NCI-H2081 treated with DMSO at 0.1 percent for 48 hours (cell line): ENCODE measurements at places on chromosomes 1 and 21.

- no peak for DNase-seq
Measured at GRCh38 chr1:98659879-98660278, 1.6 kb upstream of the SNX7 start.

DNA sequence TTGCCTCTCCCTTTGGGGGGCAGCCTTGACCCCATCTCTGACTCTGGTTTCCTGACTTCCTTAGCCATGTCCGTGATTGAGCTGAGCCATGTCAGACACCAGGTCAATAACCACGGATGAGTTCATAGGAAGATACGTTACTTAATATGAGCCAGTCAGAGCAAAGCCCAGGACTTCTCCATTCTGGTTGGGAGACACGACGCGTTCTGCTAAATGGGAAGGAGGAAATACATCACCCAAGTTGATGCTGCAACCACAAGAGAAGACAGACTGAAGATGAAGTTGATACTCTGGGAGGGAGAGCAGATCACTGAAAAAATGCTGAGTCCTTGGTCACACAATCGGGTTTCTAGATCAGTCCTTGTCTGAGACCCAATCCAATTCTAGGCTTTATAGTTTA is 90.9 kb downstream of the MATN1 start:
- DNase-seq, result no peak

- no peak for DNase-seq
Measured at GRCh38 chr1:51330331-51331201, at the start of gene TTC39A. Gene TTC39A (minus strand): TSS chr1:51330562. CDS start chr1:51330477, 85 bp downstream.

GRCh38 chr1:8374356-8374755 is 56.4 kb downstream of the SLC45A1 start:
- DNase-seq, result no peak

- DNase-seq, result no peak
Measured at GRCh38 chr1:191970116-191970515, 188.1 kb upstream of the RGS18 start.

GRCh38 chr1:1554926-1555915 is 14.8 kb upstream of the TMEM240 start:
- DNase-seq, result no peak

GRCh38 chr1:226593541-226593940 is 45.0 kb downstream of the STUM start:
- DNase-seq, result no peak

GRCh38 chr1:245448975-245449431 is 294.2 kb downstream of the KIF26B start:
- DNase-seq, result no peak

GRCh38 chr21:33817663-33818451 is 97.7 kb downstream of the ATP5PO start:
- peak; percentile 2 for DNase-seq

DNA sequence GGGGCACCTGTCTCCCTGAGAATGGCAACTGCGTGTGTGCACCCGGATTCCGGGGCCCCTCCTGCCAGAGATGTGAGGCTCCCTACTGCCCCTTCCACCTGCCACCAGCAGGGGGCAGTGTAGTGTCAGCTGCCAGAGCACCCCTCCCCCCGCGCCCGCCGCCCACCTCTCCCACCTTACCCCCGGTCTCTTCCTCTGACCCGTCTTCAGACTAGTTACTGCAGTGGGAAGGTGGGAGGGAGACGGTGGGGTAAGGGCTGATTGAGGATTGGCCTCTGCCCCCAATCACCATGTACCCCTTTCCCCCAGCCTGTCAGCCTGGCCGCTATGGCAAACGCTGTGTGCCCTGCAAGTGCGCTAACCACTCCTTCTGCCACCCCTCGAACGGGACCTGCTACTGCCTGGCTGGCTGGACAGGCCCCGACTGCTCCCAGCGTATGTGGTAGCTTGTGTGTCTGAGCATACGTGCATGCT is 10.1 kb upstream of the LRRC71 start:
- DNase-seq, result no peak

GRCh38 chr1:53470155-53470554 is 11.0 kb downstream of the DMRTB1 start:
- DNase-seq, result no peak

GRCh38 chr1:36161641-36162531 is 5.9 kb downstream of the MAP7D1 start:
- DNase-seq, result no peak

DNA sequence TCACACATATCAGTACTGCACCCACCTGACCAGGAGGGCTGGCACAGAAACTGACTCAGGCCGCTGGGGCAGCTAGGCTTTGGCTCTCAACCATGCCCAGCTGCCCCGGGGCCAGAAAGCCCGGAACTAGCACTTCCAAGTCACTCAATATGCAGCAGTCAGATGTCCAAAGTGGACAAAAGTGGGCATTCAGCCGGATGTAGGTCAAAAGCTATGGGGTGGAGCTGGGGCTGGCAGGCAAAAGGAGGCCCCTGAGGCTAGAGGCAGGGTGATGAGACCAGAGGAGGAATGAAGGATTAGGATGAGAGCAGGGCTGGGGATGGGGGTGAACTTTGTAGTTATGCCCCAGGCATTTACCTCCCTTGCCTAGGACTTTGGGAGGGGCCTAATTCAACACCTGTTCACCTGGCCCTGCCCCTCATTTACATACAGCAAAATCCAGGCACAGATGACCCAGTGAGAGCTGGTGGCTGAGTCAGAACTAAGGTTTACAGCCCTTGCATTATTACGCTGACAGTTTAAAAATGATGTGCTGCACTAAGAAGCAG is 30.7 kb upstream of the EDN2 start:
- DNase-seq, result no peak

DNA sequence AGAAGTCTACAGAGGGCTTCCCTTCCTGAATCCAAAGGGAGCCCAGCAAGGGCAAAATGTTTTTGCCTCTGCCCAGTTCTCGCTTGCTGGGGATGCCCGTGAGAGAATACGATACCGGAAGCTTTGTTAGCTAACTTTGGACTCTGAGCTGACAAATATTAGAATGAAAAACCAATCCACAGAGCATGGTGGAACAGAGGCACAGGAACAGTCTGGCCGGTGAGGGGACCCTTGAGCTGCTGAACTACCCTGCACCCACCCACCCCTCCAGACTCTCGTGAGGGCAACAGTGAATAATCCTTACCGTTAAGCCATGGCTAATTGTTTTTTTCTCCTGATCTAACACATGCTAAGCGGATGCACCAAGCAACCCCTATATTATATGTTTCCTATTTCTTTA is 76.3 kb upstream of the AKT3 start:
- DNase-seq, result no peak

GRCh38 chr1:17094664-17095063 is 24.6 kb downstream of the PADI2 start:
- no peak for DNase-seq

GRCh38 chr21:27772816-27773215 is 805.9 kb upstream of the ADAMTS5 start:
- DNase-seq, result no peak

GRCh38 chr21:45299026-45299863 is 11.6 kb upstream of the POFUT2 start:
- DNase-seq, result no peak

DNA sequence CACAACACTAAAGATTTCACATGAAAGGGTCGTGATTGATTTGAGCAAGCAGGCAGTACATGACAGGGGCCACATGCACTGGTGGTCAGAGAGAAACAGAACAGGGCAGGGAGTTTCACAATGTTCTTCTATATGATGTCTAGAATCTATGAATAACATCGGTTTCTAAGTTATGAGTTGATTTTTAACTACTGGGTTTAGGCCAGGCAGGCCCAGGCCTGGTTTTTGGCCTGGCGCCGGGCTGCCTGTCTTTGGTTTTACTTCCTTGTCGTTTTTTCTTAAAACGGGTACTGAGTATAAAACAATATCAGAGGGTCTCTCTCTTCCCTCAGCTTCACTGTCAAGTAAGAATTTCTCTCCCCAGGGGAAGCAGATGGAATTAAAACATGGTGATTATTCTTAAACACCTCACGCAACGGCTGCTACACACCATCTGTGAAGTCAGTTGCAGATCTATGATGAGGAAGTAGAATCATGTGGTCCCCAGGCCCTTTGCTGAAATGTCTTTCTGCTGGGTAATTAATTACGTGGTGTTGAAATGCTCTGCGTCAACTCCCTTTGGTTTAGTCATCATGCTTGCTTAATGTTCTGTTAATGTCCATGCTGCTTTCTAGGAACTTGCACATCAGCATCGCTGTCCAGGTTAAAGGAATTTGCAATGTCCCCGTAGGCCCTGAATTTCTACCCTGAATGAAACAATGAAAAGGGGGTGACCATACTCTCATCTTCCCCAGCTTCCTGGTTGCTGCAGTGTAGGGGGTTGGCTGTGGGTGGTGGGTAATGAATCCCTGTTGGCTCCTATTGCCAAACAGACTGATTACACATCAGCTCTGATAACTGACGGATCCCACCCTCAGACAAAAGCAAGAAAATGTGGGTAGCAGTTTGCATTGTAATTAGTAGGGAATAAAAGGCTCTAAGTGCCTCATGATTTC is 70.3 kb downstream of the SERINC2 start:
- DNase-seq, result peak; percentile 47

- no peak for DNase-seq
Measured at GRCh38 chr1:162835157-162835899, 25.6 kb downstream of the CCDC190 start.

DNA sequence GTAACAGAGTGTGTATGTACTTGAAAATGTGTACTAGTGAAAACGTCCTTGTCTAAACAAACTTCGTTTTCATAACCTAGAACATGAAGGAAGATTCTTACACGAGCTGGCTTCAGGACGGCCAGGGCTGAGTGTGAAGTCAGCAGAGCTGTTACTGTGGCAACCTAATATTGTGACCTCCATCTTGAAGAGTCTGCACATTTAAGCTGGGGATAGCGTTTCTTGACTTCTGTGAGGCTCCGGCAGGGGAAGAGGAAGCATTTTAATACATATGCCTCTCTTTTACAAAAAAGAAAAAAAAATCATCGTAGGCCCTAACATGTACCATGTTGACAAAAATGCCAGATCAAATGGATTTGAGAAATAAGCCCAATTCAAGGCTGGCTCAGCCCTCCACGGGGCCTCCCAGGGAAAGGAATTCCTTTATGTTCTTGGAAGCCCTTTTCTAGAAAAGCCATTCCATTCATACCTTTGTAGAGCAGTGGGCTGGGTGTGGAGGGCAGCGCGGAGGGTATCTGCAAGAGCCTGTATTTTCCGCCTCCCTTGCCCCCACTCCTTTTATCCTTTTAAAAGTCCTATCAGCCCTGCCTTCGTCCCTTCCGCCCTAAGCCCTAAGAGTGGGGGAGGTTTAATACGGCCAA is 51.1 kb downstream of the SIM2 start:
- DNase-seq, result no peak

DNA sequence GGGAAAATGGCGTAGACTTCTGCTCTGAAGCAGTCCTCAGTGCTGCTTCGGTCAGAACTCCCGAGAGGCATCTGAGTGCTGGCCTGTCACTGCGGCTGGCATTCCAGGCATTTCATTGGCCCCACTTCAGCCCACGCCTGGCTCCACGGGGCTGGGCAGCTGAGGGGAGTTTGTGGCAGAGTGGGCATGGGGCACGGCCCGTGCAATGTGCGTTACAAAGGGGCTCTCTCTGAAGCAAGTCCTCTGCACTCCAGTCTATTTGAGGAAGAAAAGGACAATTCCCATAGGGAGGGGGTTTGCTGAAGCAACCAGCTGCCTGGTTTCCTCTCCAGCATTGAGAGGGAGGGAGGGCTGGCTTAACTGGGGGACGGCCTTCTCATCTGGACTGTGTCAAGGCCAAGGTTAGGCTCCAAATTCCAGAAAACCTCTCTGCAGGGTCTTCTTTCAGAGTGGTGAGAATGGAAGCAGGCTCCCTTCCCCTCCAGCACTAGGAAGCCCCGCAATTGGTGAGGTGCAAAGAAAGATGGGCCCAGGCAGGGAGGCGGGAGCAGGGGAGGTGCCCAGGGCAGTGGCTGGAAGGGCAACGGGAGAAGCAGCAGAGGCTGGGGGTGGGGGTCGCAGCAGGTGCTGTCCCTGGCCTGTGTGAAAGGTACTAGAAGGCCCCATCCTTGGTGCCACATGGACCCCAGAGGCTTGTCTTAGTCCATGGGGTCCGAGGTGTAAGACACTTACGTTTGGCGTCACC is 21.1 kb upstream of the GPR157 start:
- DNase-seq, result no peak

GRCh38 chr1:150002217-150002616 is 8.3 kb downstream of the OTUD7B start:
- DNase-seq, result no peak

DNA sequence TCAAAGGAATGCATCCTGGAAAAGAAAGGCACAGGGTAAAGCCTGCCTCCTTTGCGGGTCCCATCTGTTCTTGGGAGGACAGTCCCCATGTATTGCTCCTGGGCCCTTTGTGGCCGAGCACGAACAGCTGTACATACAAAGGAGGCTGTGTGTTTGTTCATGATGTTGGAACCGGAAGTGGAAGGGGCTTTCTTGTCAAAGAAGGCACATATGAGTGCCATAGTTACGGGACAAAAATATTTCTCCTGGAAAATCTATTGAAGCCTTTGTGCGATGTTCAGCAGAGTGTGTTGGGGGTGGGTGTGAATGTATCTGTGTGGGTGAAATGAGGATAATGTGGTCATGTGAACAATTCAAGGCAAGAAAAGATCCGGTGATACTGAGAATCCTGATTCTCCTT is 297.6 kb downstream of the DISC1 start:
- peak; percentile 63 for DNase-seq

GRCh38 chr1:213931836-213932235 is 55.9 kb upstream of the PROX1 start:
- no peak for DNase-seq

DNA sequence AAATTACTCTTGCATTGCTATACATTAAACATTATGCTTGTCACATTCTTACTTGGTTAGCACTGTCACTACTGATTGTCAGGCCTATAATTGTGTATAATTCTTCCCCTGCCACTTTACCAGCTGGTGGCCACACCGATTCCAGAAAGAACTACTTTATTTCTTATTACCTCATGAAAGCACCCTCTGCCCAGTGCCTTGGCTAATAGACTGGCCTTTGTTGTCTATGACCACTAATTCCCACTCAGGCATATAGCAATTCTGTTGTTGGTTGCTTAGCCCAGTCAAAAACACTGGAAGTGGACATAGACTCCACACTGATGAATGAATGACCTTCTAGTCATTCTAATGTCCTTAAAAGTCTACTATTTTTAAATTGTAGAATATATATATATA is 35.6 kb downstream of the MRPL39 start:
- no peak for DNase-seq

DNA sequence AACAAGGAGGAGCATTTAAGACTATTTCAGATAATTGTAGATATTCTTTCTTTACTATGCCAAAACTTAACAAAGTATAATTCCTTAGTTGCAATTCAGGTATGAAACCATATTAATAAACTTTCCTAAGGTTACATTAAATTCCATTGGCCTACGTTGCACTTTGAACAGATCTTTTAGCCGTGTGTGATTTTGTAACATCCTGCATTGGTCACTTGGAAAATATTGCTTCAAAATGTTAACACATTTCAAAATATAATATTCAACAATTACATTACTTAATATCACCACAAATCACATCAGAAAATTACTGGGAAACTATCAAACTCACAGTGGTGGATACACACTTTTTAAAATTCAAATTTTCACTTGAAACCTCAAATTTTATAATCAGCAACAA is 20.2 kb downstream of the ETS2 start:
- DNase-seq, result no peak

GRCh38 chr21:46375560-46376230 is 51.7 kb downstream of the PCNT start:
- no peak for DNase-seq

GRCh38 chr1:196181594-196181878 is 426.7 kb downstream of the KCNT2 start:
- DNase-seq, result no peak
